Stimulated activated CD4-positive, alpha-beta T cell treated with anti-CD3 and anti-CD28 coated beads, Interleukin-2, amount 100 ng/mL, for 48 hours (primary cell): ENCODE measurements at places on chromosomes 12 and 14.
A peak's percentile ranks its signal among the peaks of the same experiment; 100 is the strongest.

- no peak for DNase-seq
Observed at GRCh38 chr14:57389646-57390036, 745 bp upstream of the NAA30 start.

GRCh38 chr12:132593521-132593920, 16.9 kb downstream of the LRCOL1 start:
- DNase-seq = no peak

DNA sequence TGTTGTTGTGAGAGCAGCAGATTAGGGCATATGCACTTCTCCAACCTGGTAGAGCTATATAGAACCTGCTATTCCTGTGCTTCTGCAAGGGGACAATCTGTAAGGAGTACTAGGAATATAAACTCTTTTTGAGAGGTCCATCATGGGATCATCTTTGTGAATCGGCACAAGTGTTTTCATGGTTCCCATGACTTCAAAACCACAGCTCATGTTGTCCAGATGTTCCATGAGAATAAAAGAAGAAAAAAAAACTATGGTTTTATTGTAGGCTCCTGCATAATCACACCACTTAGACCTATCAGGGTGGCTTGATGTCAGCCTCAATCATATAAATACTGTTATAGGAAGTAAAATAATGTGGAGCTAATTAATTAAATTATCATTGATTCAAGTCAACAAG, 311.4 kb upstream of the ATP2B1 start:
- no peak for DNase-seq

DNA sequence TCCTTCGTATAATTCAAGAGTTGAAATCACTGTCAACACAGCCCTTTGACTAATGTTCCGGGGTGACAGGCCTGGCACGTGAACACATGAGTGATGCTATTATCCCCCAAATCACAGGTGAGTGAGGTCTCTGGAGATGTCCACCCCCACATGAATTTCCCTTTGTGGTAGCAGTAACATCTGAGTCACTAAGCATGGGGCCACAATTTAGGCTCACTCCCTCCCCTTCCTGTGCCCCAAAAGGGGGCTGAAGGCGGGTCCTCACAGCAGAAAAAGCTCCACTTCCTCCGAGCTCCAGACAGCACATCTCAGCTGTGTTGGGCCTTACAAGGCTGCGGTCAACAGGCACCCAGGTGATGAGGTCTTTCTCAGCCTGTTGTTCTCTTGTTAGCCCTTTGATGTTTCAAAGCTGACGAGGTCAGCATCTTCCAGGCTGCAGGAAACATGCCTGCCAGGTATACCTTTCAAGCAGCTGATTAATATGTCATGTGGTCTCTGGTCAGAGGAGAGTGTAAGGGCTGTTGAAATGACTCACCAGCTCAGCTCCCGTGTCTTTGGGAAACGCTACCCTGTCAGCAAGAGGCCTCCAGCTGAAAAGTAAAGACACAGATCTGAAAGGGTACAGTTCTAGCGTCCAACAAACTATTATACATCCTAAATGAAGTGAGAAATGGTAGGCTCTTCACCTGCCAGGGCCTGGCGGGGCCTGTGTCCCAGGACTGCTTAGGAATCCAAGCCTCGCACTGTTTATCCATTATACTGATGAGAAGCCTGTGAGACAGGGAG, 107.3 kb downstream of the ZFP36L1 start:
- peak; percentile 47 for DNase-seq

DNA sequence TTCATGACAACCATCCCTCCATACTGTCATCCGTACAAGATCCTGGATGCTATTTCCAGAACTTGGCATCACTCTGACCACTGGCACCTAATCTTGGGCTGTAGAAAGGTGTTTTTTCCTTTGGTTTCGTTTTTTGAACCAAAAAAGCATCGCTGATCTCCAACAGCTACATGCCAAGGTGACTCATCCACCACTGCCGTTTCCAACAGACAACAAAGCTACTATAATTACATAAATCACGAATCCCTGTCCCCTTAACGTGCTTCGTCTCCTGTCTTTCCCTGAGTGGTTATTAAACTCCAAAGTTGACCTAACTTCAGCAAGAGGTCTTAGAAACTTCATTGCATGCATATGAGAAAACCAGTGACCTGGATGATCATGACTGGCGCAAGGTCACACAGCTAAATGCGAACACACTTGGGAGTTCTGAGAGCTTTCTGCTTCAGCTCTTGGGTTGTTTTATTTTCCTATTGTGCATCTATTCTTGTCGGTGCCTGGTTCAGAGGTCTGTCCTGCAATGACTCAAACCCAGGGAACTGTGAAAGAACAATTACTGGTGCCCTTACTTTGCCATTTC, 99.9 kb downstream of the PPM1H start:
- DNase-seq = no peak

GRCh38 chr14:30330033-30330432, 228.9 kb upstream of the G2E3 start:
- DNase-seq = no peak

DNA sequence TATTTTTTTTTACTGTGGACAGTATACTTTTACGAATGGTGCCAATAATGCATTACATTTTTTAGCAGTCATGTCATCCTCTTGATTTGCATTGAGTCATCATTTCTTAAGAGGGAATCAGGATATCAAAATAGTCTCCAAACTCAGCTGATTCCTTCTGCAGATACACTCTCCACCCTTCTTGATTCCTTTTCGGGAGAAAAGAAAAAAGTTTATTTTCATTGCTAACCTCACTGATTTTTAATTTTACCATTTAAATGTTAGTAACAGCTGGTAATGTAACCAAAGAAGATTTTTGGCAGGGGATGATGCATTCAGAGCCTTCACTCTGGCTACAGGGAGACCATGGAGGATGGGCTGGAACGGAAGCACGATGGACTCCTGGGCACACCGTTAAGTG, 47.5 kb downstream of the MRPL42 start:
- no peak for DNase-seq

DNA sequence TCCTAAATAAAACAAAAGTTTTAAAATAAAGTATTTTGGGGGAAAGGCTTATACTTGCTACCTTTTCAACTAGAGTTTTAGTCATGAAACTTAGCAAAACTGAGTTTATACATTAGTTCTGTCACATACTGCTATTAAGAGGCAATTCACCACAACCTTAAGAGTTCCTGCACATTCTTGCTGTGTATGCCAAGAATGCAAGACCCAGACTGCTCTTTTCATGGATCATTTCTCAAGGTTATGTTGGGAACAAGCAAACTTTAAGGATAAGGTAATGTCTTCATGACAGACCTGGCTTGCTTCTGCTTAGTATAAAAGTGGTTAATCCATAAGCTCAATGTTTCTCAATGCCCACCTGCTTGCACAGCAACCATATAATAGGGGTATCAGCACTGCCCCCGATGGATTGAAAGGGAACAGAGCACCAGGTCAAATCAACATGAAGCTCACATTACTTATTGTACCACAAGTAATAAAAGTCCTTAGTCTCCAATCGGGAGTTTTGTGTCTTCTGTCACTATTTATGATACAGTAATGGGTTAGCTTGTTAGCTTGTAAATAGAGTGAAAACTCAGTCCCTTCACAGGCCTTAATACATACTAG, 67.6 kb downstream of the KIF21A start:
- DNase-seq = no peak

GRCh38 chr14:96735526-96735925, 61.7 kb upstream of the VRK1 start:
- no peak for DNase-seq

- DNase-seq = no peak
Observed at GRCh38 chr12:40192704-40193255, 32.0 kb upstream of the LRRK2 start.

GRCh38 chr12:104669089-104669721, 212.5 kb downstream of the CHST11 start:
- DNase-seq = no peak

GRCh38 chr12:47415054-47415453, 290.8 kb downstream of the RPAP3 start:
- DNase-seq = no peak

GRCh38 chr14:45048385-45048784, 35.5 kb upstream of the PRPF39 start:
- DNase-seq = no peak

DNA sequence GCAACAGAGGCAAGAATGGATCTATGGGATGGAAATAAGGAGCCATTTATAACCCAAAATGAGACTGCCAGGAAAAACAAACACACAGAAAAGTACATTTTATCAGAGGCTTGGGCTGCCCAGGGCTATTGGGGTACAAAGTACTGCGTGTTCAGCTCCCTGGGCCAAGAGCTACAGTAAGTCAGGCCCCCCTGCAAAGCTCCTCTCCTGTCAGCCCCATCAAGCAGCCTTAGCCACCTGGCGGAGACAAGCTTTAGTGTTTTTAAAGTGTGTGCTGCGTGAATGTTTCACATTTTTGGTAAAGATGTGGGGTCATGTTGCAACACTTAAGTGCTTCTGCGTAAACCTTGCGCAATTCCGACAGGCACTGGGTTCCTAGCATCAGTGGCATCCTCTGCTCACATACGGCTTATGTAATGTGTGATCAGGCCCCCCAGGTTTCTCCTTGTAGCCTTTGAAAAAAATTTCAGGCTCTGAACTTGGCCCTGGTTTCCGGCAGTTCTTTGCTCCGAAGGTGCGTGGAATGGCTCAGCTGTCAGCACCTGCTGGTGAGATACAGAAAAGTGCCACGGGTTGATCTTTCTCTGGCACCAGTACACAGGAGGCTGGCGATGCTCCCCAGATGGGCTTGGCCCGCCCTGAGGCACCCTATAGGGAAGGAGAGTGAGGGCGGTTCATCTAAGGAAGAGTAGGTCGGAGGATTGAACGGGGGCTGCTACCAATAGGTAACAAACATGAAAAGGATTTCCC, 198.7 kb upstream of the EEA1 start:
- DNase-seq = no peak

DNA sequence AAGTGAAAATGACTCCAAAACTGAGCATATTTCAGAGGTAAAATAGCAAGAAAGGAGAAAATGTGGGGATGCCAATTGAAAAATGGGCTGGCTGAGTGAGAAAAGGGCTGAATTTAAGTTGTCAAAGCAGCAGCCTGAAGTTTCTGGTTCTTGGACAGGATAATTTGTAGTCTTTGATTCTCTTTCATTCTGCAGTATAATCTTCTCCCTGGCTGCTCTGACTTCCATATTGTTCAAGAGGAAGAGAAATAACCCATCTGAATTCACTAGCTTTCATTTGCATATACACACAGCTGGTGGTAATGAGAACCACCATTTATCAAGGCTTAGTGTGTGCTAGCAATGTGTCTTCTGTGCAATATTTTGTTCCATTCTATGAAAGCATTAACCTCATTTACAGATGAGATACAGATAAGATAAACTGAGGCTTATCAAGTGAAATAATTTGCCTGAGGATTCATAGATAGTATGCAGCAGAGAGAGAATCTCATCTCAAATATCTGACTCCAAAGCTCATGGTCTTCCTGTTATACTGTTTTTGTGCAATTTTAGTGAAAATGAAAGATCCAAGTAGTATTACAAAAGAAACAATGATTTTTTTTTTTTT, 184.2 kb downstream of the TMTC2 start:
- DNase-seq = no peak

GRCh38 chr12:89344862-89345202, 7.5 kb downstream of the DUSP6 start:
- DNase-seq = no peak

DNA sequence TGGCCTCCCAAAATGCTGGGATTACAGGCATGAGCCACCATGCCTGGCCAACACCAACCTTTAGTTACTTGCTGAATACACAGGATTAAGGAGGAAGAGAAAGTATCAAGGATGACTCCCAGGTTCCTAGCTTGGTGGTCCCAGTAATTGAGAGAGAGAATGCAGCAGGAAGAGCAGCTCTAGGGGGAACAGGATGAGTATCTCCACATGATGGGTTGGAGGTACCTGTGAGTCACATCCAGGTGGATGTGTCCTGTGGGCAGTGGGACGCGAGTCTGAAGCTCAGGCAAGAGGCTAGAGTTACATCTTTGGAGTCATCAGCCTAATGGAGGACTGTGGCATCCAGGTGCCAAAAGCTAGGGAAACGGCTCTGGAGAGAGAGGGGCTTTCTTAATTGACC, 47.1 kb downstream of the MDM2 start:
- DNase-seq = no peak

GRCh38 chr12:52584156-52584682, 10.6 kb upstream of the KRT74 start:
- DNase-seq = no peak

- DNase-seq = no peak
Observed at GRCh38 chr14:58479975-58480374, 52.5 kb downstream of the KIAA0586 start.

DNA sequence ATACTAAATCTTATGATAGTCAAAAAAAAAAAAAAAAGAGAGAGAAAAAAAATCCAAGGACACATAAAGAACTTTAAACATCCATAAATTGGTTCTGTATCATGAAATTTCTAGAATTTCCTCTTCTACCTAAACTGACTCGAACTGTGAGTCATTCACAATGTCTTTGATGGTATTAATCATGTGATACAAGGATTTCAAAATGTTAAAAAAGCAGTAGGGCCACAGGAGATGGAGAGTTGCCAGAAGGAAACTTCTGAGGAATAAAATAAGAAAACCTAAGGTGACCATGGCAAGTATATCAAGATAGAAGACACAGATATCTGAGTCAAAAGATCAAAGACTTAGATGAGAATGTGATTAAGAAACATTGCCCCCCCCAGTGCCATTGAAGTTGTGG, 1320.9 kb upstream of the FLRT2 start:
- no peak for DNase-seq

DNA sequence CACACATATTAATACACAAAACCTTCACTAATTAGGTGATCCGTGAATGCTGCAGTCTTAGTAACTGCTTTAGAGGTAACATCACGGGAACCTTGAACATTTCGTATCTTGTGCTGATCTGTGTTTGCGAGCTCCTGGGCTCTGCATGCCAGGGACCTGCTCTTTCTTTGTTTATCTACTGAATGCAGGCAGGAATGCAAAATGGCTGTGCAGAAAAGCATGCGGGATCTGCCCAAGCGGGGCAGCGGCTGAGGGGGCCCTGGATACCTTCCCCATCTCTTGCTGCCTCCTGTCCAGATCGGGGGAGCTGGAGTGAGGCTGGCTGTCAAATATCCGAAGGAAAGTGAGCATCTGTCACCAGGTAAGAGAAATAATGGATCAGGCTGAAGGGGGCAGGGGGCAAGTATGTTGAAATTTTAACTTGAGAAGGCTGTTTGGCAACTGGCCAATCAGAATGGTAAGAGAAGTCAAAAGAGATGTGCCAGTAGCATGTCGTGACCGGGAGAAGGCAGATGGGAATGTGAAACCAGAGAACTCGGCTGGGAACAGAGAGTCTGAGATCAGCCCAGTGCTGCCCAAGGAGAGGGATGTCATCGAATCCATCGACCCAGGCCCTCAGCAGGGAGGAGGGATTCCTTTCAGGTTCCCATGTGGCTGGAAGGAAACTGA, 191.4 kb downstream of the TTC7B start:
- no peak for DNase-seq
